DMS53 (cell line): ENCODE measurements at places on chromosomes 3 and 15.

DNA sequence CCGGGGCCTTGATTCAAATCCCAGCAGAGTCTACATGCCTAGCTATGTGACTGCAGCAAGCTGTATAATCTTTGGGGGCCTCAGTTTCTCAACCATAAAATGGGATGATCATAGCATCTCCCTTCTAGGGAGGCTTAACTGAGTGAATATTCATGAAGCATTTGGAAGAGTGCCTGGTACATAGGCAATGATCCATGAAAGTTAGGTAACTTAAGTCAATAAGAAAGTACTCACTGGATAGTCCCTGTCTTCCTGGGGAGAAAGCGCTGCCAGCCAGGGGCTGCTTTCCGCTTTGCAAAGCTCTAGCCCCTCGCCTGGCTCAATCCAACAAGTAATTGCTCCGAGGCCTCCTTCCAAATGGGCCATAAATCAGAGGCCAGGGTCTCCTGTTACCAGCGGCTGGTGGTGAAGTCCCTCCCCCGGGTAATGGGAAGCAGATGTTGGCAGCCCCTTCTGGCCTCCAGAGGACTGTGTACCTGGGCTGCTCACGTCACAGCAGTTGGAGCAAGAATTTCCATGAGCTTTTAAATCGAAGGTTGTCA lies 521.9 kb upstream of the PROK2 start:
- peak; percentile 45 for DNase-seq

GRCh38 chr3:101709126-101709525 lies 15.3 kb upstream of the CEP97 start:
- DNase-seq, result no peak

GRCh38 chr15:101376615-101377395 lies 81.8 kb upstream of the SNRPA1 start:
- no peak for DNase-seq

DNA sequence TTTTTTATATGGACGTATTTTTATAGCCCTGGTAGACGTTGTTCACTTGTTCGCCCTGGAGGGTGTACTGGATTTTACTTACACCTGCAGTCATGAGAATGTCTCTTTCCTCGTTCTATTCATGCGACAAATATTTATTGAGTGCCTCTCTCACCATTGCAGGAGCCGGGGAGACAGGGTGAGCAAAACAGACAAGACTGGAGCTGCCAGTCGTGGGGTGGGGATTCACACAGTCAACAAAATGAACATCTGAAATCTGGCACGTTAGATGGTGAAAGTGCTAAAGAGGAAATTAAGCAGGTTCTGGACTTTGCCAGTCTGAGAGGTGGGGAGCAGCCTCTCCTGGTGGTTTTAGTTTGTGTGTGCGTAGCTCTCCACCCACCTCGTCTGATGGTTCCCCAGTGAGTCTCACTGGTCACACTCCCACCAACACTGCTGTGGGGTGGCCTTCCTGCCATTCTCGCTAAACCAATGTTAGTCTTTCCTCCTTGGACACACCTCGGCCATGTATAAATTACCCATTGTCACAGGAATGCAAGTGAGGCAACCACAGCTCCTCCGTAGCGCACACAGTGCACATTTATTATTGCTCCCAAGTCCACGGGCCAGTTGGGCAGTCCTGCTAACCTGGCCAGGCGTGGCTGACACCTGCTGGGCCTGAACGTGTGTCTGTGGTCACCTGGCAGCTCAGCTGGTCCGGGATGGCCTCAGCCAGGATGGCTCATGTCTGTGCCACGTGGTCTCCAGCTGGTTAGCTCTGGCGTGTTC lies 31.5 kb downstream of the FBLN2 start:
- DNase-seq, result no peak

DNA sequence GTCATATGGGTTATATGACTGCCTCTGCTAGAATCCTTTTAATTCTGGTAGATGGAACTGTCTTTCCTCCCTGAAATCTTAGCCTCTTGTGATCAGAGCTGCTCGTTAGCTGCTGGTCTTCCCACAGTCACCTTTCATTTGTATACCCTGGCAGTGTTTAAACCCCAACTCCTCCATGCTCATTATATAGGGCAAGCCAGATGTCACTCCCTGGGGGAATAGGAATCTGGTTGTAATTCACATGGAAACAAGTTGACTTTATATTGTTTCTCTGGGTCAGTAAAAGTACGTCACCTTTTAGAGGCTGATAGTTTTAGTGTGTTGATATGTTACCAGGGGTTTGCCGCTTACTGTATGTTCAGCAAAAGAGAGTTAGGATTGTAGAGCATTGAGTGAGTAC lies 103.5 kb downstream of the ITPR1 start:
- no peak for DNase-seq

DNA sequence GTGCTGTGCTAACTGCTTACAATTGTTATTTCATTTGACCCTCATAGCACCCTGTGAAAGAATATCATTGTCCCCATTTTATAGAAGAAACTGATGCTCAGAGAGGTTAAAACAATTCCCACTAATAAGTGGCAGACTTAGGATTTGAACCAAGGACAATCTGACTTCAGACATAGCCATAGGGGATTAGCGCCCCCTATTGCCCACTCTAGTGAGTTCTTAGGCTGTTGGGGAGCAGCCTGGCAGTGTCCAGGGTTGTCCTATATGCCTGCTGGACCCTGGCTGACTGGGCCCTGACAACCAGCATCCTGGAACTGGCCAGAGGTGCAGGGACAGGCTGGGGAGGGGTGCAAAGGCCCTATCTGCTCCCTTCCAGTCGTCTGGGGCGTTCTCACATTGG lies 15.4 kb downstream of the DPH3 start:
- peak; percentile 9 for DNase-seq
